ENCODE measurements at places on chromosomes 1 and 21. TPM values are rescaled to one million over a fixed set of nuclear protein-coding genes. Genes with fewer than 3 reads are reported as not detected.

Gene PROK1
- total RNA-seq: not detected

Gene REG4
- total RNA-seq: not detected

Gene EDN2
- not detected for total RNA-seq

Gene RNF11
- total RNA-seq: 53.8 TPM

Gene UMODL1
- not detected for total RNA-seq

Gene SETDB1
- total RNA-seq: 47.5 TPM

Gene SERPINC1
- total RNA-seq: not detected

Gene RGSL1
- total RNA-seq: not detected

Gene SEC16B
- 5.7 TPM for total RNA-seq

Gene CTNNBIP1
- 32.4 TPM for total RNA-seq

Gene KCND3
- total RNA-seq: 1.0 TPM

Gene FMO2
- 0.52 TPM for total RNA-seq

Gene PTAFR
- total RNA-seq: 2.1 TPM

Gene GCSAML
- 0.52 TPM for total RNA-seq

Gene ANGPTL1
- total RNA-seq: 47.5 TPM

Data from skeletal muscle tissue (tissue), 5 donors.